ENCODE measurements at places on chromosomes 13 and 19.

- no peak for DNase-seq
Measured at GRCh38 chr13:38636761-38637160, 50.1 kb upstream of the FREM2 start.

DNA sequence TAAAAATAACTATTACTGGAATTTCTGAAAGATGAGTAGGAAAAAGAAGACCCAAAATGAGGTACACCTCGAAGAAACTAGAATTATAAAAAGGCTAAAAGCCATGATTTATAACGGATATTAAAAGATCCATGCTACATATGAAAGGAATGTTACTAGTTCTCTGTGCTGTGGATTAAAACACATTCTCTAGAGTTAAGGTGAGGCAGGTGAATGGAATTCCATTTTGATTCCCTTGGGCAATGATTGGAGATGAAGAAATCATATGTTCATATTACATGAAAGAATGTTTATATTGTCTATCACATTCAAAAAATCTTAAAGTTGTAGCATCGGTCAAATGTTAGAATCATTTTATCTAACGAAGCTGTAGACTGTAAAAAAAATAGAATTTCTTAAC is 783.7 kb downstream of the PCDH9 start:
- DNase-seq: no peak

- no peak for DNase-seq
Measured at GRCh38 chr19:41784743-41785142, 11.6 kb upstream of the CEACAM3 start.

GRCh38 chr13:97001636-97002035 is 7.4 kb upstream of the OXGR1 start:
- no peak for DNase-seq

GRCh38 chr19:1336079-1336684 is 47.5 kb upstream of the NDUFS7 start:
- DNase-seq: no peak

- no peak for DNase-seq
Measured at GRCh38 chr19:56710437-56710836, 38.9 kb upstream of the ZNF835 start.

DNA sequence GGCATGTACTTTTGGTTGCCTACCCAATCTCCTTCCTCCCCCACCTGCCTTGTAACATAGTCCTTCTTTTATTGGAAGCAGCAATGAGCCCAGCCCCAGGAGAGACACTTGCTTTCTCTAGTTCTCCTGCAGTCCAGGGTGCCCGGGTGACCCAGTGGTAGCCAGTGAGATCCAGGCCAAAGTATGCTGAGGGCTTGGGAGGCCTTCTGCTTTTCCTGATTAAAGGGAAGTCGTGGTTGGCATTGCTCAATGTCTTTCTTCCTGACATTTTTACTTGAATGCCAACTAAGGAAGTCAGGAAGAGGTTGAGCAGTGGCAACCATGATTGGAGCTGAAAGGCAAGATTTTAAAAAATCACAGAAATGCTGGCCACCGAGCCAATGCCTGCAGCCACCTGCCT is 25.7 kb downstream of the CNMD start:
- DNase-seq: no peak

GRCh38 chr13:99196466-99197116 is 4.1 kb upstream of the UBAC2 start:
- DNase-seq: no peak

- DNase-seq: no peak
Measured at GRCh38 chr13:48253849-48254248, 20.8 kb downstream of the ITM2B start.

- peak; percentile 66 for DNase-seq
Measured at GRCh38 chr19:4352701-4353121, 9.3 kb downstream of the MPND start.

GRCh38 chr19:34692549-34692948 is 15.1 kb downstream of the ZNF302 start:
- peak; percentile 23 for DNase-seq
